ENCODE measurements at places on chromosomes 1 and 21.

DNA sequence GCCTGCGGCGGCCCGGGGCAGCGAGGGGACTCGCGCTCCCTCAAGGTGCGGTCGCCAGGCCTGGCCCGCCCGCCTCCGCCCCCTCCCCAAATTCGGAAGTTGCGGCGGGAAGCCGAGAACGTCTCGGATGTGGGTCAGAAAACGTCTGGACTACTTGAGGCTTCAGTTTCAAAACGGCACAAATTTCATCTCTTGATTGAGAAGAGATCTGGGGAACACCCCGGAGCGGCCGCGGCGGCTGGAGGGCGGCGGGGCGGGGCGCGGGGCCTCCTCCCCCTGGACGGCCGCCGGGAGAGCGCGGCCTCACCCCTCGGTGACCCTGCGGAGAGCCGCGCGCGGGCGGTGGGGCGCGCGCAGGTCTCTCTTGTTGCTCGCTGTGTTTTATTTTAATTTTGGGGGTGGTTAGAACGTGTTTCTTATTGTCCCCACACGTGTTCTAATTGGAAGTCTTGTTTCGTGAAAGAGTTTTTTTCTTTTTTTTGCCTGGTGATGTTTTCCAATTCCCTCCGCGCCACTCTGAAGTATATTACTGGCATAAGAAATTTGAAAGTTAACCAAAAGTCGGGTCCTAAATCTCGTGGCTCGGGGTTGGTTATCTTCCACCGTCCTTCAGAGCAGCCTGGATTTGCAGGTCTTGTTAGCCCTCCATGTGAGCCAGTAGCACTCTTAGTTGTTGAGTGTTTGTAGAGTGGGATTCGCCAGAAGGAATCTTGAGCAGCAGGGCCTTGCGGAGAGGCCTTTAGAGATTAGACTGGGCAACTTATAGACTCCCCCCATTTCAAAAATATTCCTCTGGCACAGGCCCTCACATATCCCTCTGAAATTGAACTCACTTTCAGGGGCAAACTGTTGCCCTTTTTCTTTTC lies 749 bp downstream of the PCBP3 start:
- DNase-seq, result no peak

DNA sequence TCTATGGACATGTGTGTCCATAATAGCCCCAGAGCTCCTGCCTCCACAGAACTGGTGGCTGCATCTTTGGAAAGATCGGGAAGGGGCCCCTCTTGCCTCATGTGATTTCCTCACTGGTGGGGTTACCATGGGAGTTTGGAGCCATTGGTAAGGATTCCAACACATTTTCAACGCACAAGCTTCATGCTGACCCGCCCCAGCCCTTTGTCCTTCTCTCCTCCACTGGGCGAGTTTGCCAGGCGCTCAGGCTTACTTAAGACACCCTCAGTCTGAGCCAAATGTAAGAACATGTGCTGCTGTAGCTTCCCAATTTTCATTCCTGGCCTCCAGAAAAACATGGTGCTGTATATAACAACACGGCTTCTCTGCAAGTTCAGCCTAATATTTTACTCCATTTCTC lies 72.4 kb downstream of the ATP5PO start:
- DNase-seq, result no peak

GRCh38 chr1:39657402-39657801 lies 14.5 kb downstream of the NT5C1A start:
- DNase-seq, result no peak

GRCh38 chr1:39017266-39017665 lies 8.9 kb upstream of the NDUFS5 start:
- DNase-seq, result no peak

Data from stimulated activated effector memory CD8-positive, alpha-beta T cell treated with anti-CD3 and anti-CD28 coated beads, Interleukin-12 subunit alpha, Interleukin-12 subunit beta, amount 100 ng/mL, for 72 hours (primary cell).